ENCODE measurements at places on chromosomes 6 and 20.

DNA sequence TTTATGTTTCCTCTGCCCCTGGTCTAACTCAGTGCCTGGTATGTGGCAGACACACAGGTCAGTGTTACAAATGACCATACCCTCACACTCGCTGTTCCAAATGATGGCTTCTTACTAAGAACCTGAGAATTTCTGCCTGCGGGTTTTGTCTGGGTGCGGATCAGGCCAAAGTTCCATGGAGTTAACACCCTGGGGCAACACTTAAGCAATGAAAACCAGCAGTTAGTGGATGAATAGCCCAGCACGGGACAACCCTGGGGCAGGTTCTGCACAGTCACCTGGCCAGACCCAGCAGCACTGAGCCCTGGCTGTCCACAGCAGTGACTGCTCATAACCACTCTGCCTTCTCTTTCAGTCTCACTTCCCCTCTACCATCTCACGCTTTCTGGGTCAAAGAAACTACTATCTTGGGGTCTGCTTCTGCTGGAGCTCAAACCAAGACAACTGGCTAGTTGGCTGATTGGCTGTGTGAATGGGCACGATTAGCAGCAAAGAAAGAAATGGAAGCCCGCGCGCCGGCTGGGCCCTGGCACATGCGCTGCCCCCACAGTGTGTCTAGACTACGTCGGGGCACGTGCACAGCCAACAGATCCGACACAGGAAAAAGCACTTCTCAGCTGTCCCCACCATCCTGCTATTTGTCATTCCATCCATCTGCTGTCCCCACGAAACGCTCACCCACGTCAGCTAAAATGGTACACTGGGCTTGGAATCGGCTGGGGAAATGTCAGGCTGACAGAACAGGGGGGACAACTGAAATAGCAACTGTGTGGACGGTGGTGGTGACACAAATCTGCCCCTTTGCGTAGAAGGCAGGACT is 36.6 kb downstream of the MGME1 start:
- DNase-seq = no peak

DNA sequence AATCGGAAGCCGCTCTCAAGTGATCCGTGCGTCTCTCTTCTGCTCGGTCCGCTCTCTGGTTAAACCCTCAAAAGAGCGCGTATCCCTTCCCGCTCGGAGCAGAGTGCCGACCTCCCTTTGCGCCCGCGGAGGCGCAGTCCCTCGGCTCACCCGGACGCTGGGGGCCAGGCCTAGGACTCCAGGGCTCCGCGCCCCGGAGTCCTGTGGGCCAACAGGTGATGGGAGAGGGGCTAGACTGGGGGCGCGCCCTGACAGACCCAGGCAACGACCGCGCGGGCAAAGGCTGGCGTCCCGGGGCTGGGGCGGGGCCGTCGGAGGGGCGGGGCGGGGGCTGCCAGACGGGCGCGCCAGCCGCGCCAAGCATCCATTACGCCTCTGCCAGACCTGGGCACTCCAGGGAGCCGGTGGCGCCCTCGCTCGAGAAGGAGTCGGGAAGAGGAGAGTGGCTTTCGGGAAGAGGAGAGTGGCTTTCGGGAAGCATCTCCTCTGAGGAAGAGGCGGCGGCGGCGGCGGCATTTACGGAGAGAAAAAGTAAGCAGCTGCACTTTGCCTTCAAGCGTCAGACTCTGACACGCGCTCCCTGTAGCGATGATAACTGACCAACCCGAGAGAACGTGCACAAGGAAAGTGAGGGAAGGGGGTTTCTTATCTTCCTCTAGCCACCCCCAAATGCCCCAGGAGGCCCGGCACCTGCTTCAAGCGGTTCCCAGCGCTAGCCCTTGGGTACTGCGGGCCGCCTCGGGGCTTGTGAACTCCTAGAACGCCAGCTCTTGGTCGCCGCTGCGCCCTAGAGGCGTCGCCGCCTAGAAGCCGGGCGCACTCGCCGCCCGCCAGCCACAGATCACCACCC is 2.6 kb downstream of the EPHA7 start:
- peak; percentile 37 for DNase-seq

GRCh38 chr20:3238616-3239025 is 369 bp downstream of the SLC4A11 start:
- DNase-seq = peak; percentile 51

DNA sequence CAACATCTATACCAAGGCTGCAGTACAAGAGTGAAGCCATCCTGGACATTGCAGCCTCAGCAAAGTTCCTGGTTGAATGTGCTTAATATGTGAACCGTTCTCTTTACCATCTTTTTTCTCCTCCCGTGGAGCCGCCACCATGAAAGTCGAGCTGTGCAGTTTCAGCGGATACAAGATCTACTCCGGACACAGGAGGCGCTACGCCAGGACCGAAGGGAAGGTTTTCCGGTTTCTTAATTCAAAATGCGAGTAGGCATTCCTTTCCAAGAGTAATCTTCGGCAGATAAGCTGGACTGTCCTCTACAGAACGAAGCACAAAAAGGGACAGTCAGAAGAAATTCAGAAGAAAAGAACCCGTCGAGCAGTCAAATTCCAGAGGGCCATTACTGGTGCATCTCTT is 8.4 kb upstream of the LINC00237 start:
- DNase-seq = no peak

- DNase-seq = no peak
These were observed 1.2 kb upstream of the BPI start for GRCh38 chr20:38302786-38303185.

- DNase-seq = peak; percentile 3
These were observed 96.2 kb downstream of the THBS2 start for GRCh38 chr6:169157197-169158148.

Data from HEK293T (cell line).